Epithelial cell of proximal tubule (primary cell): ENCODE measurements at places on chromosomes 12 and 14.

- no peak for DNase-seq
These were observed 197.2 kb downstream of the CHST11 start for GRCh38 chr12:104653730-104654664.

DNA sequence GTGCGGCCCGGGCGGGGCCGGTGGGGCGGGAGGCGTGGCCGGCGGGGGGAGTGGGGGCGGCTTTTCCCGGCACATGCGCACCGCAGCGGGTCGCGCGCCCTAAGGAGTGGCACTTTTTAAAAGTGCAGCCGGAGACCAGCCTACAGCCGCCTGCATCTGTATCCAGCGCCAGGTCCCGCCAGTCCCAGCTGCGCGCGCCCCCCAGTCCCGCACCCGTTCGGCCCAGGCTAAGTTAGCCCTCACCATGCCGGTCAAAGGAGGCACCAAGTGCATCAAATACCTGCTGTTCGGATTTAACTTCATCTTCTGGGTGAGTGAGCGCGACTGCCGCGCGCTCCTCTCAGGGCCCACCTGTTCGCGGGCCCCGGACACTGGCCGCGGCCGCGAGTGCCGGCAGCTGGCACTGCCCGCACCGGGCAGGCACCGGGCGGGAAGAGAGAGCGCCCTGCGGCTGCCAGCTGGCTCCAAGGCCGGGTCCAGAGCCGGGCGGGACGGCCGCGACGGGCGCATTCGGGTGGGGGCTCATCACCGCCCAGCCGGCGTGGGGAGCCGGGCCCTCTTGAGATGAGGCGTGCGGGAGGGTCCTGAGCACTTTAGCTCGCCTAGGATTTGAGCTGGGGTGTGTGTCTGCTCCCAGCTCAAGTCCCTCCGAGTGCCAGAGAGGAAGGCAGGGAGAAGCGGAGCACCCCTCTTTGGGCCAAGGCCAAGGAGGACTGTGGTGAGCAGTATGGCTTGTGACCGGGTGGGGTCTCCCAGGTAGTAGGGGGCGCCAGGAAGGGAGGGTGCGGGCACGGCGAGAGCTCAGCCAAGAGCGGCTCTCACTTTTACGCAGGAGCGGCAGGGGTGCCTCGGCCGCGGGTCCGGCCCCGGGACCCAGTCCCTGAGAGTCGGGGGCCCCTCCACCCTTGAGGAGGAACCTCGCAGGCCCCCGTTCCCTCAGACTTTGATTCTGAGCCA, at the start of gene CD9:
CD9 (plus strand) TSS at position 145 of the 957 bp plus-strand sequence; CDS start at position 245, 100 bp downstream.
- DNase-seq = no peak

DNA sequence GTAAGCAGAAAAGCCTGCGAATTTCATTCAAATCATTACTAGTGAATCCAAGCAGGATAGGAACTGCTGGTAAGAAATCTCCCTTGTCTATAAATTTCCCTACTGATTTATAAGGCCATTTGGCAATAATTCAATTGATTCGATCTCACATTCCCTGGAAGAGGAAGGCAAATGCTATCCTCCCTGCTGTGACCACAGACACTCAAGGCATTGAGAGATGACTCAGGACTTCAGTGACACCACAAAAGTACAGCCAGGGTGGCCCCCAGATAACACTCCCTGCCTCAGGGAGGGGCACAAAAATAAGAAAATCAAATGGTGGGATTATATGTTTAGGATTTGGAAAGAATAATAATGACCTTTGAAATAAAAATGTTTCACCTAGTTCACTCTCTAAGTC, 162.7 kb downstream of the GRIP1 start:
- no peak for DNase-seq

DNA sequence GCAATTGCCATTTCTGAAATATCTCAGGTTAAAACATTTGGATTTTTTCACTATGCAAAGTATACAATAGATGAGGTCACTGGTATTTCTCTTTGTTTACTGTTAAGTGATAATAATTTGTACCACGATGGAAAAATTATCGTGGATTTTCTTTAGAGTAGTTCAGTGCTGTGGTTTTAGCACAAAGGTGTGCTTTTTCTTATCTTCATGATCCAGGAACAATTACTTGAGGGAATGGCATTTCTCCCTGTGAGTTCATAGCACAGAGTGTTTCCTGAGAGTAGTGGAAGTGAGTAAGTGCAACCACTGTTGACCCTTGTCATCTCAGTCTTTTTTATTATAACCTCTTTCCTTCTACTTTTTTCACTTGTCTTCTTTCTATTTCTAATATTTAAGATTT, 86.8 kb downstream of the FGD4 start:
- DNase-seq = no peak

GRCh38 chr12:531951-532585, 72.3 kb downstream of the B4GALNT3 start:
- DNase-seq = no peak

- DNase-seq = peak; percentile 20
These were observed 453.7 kb upstream of the RGS6 start for GRCh38 chr14:71478542-71478941.
